ENCODE measurements at places on chromosomes 5 and 9.

DNA sequence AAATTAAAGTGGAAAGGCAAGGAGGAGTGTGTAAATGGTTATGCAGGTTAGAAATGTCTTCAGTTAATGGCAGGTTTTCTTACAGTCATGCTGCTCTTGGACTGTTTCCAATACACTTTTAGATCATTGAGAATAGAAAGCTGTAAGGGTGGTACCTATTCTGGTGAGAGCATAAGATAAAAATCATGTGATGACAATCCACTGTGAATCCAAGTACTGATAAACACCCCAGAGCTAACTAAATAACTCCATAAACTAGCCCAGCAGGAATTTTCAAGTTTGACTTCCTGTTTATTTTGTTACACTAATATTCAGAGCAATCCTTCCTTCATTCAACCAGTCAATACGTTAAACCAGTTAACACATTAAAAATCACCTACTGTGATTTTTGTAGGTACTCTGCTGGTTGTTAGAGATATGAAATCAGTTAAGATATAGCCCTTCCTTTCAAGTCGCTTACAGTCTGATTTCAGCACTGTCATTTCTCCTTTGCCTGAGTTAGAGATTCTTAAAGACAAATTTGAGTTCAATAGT, 22.6 kb downstream of the VCAN start:
- DNase-seq = no peak

- DNase-seq = no peak
Observed at GRCh38 chr9:69433392-69433791, 108.4 kb downstream of the ENTREP1 start.

DNA sequence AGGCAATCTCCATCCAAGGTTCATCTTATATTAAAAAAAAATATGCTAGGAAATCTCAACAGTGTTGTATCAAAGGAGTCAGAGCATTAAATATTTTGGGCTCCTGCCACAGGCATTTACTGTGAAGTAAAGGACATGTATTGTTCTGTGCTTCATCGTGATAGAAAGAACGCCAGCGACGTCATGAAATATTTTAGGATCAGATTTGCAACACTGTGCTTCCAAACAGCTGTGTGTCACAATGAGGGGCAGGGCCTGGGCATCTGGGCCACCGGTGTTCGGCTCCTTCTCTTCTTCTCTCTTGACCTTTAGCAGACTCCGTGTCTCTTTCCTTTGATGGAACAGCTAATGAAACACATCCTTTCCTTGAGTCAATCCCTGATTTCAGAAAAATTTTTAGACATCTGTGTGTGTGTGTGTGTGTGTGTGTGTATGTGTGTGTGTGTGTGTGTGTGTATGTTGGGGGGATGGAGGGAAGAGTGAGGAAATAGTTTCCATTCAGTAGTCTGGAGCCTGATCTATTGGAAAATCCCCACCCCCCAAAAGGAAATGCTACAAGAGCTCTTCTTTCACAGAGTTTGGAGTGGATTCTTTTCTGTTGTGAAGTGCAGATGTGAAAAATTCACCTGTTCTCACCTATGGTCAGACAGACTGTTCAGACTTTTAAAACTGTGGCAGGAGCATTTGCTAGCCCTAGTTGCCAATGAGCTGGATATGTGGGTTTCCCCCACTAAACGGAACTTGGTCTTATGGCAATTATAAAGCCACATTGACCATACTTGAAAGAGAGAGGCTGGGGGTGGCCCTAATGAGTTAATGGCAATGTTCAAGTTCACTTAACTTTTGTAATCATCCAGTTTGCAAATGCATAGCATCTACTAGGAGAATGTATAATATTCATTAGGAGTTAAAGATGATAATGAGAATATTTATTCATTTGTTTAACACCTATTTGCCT, 18.1 kb upstream of the TNC start:
- no peak for DNase-seq

DNA sequence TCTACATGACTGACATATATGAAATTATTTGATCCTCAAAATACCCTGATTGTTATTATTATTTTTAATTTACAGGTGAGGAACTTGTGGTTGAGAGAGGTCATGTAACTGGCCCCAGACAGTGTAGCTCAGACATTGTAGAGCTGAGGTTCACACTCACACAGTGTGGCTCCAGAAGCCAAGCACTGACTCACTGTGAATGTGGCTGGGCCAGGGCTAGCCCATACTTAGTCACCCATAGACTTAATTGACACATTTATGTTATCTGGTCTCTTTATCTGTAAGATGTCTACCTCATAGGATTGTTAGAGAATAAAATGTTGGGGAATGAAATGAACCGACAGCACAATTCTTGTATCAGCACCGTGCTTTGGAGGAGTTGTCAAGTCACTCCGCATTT, 24.9 kb upstream of the CCDC112 start:
- no peak for DNase-seq

DNA sequence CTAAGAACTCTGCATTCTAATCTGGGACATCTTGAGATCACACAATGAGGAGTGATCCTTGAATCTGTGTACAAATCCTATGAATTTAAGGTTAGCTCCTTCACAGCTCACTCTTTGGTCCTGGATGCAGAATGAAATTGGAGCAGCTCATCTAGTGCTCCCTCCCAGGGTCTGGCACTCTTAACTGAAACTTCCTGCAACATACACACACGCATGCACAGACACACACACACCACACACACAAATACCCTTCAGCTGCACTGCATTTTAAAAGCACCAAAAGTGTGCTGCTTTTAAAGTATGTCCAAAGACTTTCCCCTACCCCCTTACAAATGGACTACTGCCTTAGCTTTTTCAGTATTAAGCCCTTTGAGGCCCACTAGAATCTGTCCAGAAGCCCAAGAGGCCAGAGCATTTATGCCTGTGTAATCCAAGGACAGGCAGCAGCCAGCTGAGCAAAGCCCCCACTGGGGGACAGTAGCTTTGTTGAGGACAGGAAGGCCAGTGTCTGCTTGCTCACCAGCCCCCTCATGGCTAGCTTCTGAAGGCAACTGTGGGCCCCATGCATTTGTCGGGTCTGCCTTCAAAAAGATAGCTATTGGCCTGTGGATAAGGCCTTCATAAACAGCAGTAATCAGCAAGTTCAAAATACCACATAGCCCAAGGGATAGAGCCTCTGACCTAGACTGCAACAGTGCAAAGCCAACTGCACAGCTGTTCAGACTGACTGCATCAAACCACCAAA, 43.6 kb downstream of the CDO1 start:
- DNase-seq = no peak

DNA sequence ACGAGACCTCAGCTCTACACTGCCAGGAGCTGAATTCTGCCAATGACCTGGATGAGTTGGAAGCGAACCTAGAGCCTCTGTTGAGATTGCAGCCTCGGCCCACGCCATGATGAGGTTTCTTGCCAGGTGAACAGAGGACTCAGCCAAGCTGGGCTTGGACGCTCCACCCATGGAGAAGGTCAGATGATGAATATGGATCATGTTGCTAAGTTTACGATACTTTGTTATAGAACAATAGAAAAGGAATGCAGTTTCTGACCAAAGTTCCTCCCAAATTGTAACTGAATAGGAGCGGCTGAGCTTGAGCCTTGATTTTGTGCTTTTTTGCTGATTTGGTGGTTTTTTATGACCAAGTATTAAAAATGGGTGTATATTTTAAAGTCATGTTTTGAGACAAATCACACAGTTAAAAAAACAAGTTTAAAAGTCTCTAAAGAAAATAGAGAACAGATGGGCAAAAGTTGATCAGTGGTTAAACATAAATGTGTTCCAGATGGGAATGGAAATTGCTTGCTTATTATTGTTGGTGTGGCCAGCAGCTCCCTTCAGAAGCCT, 32.9 kb downstream of the ROPN1L start:
- no peak for DNase-seq

GRCh38 chr5:168734620-168735300, 155.6 kb upstream of the PANK3 start:
- no peak for DNase-seq

DNA sequence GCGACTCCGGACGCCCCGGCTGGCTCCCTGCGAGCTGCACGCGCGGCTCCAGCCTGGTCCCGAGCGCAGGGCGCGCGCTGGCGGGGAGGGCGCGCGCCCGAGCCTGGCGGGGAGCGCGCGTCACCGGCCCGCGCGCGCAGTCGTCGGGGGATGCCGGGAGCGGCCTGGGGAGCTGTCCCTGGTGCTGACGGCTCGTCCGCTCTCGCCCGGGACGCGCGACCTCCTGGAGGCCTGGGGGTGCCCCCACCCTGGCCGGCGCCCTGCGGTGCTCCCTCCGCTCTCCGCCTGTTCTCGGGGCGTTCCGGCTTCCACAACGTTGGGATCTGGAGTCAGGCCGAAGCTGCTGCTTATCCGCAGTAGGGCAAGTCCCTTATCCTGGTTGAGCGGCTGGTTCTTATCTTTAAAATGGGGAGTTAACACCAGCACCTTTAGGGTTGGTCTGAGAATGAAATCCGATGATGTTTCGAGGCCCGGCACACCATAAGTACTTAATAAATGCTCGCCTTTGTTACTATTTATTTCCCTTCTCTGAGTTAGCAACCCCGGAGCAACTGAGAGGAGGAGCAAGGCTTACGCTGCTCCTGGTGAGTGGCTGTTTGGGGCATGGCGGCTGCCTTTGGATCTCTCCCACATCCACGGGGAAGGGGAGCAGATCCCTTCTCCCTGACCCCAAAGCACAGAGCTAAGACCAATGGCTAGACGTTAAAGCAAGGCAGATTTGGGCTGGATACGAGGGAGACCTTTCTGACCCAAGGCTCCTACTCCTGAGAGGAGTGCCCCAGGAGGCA, at the start of gene FAM163B:
FAM163B (minus strand) TSS at position 79 of the 788 bp plus-strand sequence. CDS start 29,166 bp downstream, outside the sequence.
- no peak for DNase-seq

DNA sequence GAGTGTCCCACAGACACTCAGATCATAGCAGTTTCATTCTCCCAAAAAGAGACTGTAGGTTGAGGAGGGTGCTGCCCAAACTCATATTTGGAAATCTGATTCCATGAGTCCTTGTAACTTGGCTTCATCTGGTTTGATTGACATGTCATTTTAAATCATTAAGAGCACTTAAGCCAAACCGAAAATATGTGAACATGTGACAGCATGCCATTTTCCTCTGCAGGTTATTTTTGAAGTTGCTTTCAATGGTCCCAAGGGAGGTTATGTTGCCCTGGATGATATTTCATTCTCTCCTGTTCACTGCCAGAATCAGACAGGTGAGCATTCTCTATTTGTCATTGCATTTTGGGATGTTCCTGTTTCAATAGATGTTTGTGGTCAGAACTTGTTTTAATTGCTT, 87.6 kb downstream of the MAMDC2 start:
- DNase-seq = no peak

GRCh38 chr9:6667633-6668280, 22.2 kb upstream of the GLDC start:
- DNase-seq = no peak

GRCh38 chr5:35061211-35061770, 13.5 kb upstream of the AGXT2 start:
- no peak for DNase-seq

GRCh38 chr9:129138476-129139232, 27.4 kb downstream of the PTPA start:
- DNase-seq = no peak

- no peak for DNase-seq
Observed at GRCh38 chr9:76227156-76227555, 167.1 kb downstream of the RFK start.

DNA sequence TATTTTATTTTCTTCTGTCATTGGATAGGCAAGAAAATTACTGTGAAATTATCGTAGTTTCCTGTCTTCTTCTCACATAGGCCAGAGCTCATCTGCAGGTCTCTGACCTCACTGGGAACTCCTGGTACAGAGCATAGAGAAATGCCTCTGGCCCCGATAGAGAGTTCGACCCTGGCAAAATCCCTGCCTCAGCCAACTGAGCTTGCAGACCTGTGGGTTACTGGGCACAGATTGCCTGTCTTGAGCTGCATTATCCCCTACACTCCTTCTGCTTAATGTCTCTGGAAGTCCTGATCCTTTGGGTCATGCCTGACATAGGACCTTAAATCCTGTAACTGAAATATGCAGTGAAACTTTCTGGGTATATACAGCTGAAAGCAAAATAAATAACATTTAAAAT, 439.3 kb upstream of the CTNND2 start:
- no peak for DNase-seq
